ENCODE measurements at places on chromosomes 2 and 18.
A peak's percentile ranks its signal among the peaks of the same experiment; 100 is the strongest.

DNA sequence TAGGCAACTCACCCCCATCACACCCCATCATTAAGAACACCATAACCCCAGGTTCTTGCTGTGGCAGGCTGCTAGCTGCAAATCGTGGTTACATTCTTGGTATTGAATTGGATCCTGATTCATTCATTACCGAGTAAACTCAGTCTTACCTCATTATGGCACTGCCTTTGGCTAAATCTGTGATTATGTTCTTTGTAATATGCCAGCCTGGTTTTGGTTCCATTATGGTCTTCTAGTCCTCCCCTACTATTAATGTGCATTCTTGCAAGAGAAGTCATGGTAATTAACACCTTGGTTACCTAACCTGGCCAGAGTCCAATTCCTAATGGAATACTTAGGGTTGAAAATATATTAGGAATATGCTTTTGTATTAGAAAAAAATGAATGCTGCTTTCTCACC is 258.9 kb upstream of the APCDD1 start:
- DNase-seq: no peak

- DNase-seq: no peak
These were observed 350.7 kb upstream of the SPRED2 start for GRCh38 chr2:65782996-65783650.

DNA sequence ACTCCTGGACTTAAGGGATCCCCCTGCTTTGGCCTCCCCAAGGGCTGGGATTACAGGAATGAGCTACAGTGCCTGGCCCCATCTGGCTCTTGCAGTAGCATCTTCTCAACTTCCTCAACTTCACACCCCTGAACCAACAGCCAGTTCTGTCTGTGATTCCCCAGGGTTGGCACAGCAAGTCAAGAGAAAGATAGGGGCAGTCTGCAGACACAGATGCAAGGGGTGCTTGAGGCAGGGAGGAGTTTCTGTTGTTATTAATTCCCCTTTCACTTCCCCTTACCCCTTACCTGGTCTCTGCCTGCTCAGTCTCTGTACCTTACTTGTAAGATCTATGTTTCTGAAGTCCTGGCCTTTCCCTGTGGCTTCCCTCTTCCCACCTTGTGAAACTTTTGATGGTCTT is 54.1 kb upstream of the MEX3C start:
- DNase-seq: no peak

DNA sequence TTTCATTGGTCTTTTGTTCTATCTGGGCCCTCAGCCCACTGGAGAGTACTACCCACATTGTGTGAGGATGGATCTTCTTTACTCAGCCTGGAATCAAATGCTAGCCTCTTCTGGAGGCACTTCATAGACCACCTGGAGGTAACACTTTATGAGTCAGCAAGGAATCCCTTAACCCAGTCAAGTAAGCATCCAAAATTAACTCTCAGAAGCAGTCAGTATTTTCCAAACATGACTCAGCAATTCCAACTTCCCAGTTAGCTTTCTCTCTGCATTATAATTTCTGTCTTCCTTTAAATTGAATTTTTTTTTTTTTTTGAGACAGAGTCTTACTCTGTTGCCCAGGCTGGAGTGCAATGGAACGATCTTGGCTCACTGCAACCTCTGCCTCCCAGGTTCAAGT is 142.7 kb downstream of the ACKR3 start:
- DNase-seq: peak; percentile 62

GRCh38 chr2:96587843-96588242 is 50.3 kb downstream of the KANSL3 start:
- no peak for DNase-seq

DNA sequence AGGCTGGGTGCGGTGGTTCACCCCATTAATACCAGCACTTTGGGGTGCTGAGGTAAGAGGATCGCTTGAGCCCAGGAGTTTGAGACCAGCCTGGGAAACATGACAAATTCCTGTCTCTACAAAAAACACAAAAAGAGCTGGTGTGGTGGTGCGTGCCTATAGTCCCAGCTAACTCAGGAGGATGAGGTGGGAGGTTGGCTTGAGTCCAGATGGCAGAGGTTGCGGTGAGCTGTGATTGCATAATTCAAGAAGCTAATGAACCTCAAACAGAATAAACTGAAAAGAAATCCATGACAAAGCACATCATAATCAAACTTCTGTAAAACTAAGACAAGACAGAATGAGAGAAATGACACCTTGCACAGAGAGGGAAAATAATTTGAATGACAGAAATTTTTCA is 54.8 kb downstream of the SEMA4F start:
- DNase-seq: peak; percentile 84

GRCh38 chr2:44801841-44802776 is 139.4 kb upstream of the SIX3 start:
- peak; percentile 12 for DNase-seq

DNA sequence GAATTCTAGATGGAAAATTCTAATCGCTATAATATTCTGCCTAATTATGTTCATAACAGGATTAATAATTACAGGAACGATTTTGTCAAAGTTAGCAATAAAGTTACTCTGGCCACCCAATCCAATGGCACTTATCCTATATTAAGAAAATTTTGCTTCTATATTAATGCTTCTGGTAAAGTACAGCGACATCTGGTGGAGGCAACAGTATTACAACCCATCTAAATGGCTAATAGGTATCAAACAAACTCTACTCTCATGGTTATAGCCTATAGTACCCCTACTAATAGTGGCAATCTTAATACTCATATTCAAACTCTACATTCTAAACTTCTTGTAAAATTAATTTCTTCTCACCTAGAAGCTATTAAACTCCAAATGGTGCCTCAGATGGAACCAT is 1084.7 kb upstream of the LRRTM1 start:
- DNase-seq: no peak

DNA sequence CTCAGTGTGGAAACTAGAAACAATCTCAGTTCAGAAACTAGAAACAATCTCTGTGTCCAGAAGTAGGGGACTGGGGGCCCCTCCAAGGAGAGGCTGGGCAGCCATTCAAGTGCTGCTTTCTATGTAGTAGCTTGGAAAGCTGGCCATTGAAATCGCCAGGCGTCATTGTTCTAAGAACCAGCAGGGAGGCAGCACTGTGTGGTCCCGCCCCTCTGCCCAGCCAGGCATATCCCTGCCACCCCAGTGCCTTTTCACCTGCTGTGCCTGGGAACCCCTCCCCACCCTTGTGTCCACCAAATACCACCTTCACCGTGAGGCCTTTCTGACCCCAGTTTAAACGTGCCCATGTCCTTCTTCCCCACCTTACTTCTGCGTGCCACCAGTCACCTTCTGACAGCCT is 221.6 kb downstream of the GBX2 start:
- DNase-seq: no peak

- peak; percentile 5 for DNase-seq
These were observed 689 bp downstream of the RPRD1A start for GRCh38 chr18:36066686-36067054.

GRCh38 chr2:222904557-222905258 is 43.9 kb downstream of the ACSL3 start:
- peak; percentile 89 for DNase-seq

GRCh38 chr2:191835539-191836350 is 11.1 kb downstream of the CAVIN2 start:
- peak; percentile 13 for DNase-seq

DNA sequence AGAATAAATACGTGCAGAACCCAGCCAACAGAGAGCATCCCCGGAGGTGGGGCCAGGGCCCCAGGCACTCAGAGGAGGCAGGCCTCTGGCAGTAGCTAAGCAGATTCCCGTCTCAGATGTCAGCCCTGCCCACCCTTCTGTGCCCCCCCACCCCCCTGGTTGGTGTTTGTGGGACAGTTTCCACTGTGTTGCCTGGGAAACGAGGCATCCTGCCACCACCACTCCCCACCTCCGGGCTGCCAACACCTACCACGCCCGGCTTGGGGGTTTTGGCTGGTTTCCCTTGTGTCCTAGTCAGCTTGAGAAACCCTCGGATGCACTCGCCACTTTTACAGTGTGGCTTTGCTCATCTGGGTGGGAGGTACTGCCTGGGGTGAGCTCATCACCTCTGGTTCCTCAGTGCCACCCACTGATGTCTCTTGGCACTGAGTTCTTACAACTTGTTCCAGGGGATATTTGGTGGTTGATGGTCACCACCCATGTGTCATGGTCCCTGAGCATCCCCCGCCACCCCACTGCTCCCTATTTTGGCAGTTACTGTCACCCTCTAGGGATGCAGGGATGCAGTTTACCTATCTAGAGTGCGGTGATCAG is 72.4 kb upstream of the YWHAQ start:
- DNase-seq: peak; percentile 87

DNA sequence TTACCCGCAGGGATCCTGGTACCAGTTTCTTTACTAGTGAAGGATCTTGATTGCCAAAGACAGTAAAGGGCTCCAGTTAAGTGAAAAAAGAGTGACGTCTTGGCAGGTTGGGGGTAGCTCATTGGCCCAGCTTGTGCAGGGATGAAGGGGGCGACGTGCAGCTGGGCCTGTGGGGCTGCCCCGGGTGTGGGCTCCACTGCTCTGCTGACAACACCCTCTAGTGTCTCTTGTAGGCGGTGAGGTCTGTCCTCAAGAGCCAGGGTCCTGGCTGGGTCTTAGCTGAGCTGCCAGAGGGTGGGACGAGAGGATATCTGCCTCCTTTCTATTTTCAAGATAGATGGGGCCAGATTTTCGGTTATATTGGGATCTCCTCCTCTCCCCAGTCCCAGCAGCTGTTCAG is 6.1 kb downstream of the ARHGEF4 start:
- DNase-seq: no peak

DNA sequence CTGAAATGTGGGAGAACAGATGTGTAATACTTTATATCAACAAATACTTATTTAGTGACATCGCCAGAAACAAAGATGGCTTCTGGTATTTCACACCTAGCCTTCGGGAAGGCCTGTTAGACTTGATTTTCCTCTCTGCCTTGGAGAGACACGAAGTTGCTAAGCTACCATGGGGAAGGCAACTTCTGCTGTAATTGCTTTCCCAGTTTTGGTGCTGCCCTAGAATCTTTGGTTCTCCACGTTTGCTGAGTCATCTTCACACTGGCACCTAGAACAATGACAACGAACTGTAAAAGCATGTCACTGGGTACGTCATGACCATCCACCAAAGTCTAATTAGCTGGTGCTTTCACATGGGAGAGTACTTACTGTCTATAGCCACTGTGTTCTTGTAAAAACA is 58.7 kb upstream of the ACTR3 start:
- peak; percentile 71 for DNase-seq

- DNase-seq: peak; percentile 42
These were observed 226.9 kb downstream of the VAPA start for GRCh38 chr18:10140461-10141282.

GRCh38 chr2:204000446-204000845 is 63.9 kb downstream of the ICOS start:
- no peak for DNase-seq

DNA sequence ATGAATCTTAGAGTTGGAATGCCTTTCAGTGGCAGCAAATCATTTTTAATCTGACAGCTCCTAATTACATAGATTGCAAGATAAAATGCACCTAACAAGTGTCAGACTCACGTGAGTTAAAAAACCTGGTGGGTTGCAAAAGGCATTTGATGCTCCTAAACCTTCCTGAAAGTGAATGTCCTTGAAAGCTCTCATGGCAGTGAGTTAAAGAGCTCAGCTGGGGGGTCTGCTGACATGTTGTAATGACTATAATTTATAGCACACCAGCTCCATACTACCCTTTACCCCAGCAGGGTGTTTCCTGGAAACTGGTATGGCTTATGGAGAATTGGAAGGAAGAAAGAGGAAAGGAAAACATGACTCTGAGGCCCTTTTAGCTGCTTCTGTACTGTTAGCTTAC is 91.9 kb upstream of the CAVIN2 start:
- DNase-seq: no peak

DNA sequence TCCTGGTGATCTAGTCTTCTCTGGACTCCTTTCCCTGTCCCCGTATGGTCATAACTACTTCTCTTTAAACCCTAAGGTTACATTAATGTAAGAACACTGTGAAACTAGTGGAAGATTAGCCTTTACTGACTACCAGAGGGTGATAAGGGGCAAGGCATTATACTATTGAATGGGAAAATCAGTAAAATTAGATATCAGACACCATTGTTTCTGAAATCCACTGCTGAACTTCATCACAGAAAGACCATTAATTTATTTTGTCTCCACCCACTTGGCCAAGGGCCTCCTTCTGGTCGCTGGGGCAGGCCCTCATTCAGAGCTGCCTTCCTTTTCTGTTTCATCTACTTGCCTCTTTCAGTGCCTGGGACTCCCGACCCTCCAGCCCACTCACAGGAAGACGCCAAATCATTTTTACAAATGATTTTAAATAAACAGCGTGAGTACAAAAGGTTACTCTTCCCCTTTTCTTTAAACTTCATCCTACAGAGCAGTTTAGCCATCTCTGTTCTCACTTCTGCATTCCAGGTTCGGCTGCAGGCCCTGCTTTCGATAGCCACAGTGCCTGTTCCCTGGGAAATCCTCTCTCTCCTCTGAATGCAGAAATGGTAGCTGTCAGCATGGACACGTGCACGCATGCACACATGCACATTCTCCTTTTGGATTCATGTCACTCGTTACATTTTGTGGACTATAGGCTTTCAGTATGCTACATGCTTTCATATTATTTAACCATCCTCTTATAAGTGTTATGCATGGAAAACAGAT is 70.3 kb upstream of the DOCK10 start:
- DNase-seq: no peak

DNA sequence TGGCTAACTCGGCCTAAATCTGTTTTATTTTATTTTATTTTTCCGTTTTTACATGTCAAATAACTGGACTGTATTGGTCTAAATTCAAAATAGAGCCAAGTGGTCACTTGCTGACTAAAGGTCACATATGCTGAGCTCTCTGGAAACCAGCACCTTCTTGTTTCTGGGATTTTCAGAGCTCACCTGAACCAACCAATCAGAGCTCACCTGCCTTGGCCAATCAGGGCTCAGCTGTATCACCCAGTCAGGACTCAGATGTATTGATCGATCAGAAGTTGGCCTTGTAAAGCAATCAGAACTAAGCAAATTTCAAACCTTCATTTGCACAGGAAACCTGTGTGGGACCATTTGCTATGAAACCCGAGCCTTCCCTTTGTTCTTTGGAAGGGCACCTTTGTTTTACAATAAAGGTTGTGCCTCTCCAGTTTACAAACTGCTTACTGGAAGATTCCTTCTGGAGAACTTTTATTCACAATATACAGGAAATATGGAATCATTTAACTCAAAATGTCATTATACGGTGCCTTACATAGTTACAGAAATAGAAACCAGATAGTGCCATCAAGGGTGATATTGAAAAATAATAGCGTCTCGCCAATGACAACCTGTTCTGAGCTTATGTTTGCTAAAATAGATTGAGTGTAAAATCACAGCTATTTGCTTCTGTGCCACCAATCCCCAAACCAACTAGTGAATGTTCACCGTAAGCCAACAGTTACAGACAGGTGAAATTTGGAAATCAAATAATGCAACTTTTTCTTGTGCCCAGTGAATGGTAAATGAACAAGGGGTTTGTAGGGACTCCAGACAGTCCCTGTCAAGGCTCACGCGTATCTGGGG is 17.3 kb upstream of the PSD4 start:
- DNase-seq: no peak

- DNase-seq: no peak
These were observed 6.1 kb upstream of the KYNU start for GRCh38 chr2:142871396-142871795.

GRCh38 chr2:238161291-238162051 is 2.7 kb downstream of the ERFE start:
- DNase-seq: no peak

- no peak for DNase-seq
These were observed 262.9 kb upstream of the FBXO11 start for GRCh38 chr2:48169141-48169592.

Measured in astrocyte of the hippocampus (primary cell).